Hematopoietic multipotent progenitor cell treated with erythropoietin and hydrocortisone succinate and interleukin-3 and kit ligand, for 4 days (in vitro differentiated cells): ENCODE measurements at places on chromosomes 7 and 10.

DNA sequence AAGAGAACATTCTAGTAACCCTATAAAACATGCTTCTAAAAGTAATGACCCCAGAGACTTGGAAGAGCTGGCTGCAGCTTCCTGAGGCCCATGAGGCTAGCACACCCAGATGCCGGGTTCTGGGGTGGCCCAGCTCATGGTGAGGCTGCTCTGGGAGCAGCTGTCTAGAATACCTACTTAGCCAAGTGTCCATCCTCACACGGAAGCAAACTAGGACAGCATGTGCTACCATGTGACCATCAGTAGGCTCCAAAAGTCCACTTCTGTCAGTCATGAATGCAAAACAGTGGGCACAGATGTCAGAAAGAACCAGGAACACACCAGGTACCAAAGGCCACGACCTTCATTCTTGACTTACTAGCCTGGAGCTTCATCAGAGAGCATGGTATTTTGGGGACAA lies 32.4 kb downstream of the CTBP2 start:
- no peak for DNase-seq

- DNase-seq = no peak
Measured at GRCh38 chr7:111820121-111820520, 257.8 kb upstream of the IMMP2L start.

- DNase-seq = no peak
Measured at GRCh38 chr10:28020080-28020860, 21.4 kb upstream of the ODAD2 start.

DNA sequence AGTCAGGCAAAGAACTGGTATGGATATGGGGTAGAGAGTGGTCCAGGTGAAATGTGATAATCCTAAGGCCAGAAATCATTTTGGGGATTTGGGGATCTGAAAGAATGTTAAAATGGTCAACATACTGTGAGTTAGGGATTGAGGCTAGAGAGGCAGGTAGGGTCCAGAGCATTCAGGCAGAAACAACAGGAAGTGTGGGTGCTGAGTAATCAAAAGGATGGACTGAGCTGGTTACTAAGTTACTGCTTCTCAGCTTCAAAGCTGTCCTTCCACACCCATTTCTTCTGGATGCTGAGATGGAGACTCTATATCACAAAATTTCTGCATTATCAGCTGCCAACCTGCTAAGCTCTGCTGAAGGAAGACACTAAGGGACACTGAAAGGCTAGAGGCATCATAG lies 30.6 kb upstream of the PRKCQ start:
- DNase-seq = no peak

- no peak for DNase-seq
Measured at GRCh38 chr7:99943641-99944496, 14.4 kb upstream of the GJC3 start.
